Hematopoietic multipotent progenitor cell treated with erythropoietin and hydrocortisone succinate and interleukin-3 and kit ligand, for 15 days (in vitro differentiated cells): ENCODE measurements at places on chromosomes 2 and 18.
A peak's percentile ranks its signal among the peaks of the same experiment; 100 is the strongest.

DNA sequence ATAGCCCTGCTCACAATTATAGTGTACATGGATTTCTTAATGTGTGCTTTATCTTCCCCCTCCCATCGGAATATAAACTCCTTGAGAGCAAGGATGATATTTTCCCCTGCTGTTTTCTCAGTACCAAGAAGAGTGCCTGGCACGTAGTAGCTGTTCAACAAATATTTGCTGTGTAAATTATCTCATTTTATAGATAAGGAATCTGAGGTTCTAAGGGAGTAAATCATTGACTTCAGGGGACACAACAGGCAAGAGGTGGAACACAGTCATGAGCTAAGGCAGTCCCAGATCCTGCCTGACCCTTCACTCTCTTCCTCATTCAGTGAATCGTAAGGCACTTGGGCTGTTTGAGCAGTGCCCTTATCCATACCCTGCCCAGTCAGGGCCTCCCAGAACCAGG, 187.3 kb upstream of the TNP1 start:
- no peak for DNase-seq

DNA sequence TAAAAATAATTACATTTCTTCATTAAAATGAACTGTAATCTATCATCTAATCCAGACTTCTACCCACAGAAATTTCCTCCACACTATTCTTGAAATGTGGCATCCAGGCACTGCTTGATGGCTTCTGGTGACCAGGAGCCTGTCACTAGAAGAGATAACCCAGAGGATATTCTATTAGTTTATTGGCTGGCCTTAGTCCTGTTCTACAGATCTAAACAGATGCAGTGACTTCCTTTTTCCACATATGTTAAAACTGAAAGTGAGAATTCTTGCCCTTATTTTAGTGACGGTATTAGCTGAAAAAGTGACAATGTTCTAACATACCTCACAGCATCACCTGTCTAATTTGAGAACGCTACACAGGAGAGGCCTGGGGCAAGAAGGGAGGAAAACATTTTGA, 775.4 kb downstream of the TSN start:
- DNase-seq: no peak

GRCh38 chr2:107255744-107256143, 369.8 kb upstream of the ST6GAL2 start:
- no peak for DNase-seq

DNA sequence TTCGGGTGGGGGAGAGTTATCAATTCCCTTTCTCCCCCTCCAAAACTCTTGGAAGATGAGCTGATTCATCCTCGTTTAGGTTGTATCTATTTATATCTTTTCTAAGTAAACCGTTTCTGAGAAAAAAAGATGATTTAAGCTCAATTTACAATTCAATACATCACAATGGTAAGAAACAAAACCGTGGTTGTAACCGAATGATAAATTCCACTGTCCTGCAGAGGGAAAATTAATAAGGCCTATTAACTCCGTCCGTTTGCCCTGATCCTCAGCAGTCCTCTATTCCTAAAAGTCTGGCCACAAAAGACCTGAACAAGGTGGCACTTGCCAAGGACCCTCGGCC, 286.2 kb downstream of the TCF4 start:
- no peak for DNase-seq

GRCh38 chr2:210915912-210916311, 359.5 kb downstream of the CPS1 start:
- no peak for DNase-seq

DNA sequence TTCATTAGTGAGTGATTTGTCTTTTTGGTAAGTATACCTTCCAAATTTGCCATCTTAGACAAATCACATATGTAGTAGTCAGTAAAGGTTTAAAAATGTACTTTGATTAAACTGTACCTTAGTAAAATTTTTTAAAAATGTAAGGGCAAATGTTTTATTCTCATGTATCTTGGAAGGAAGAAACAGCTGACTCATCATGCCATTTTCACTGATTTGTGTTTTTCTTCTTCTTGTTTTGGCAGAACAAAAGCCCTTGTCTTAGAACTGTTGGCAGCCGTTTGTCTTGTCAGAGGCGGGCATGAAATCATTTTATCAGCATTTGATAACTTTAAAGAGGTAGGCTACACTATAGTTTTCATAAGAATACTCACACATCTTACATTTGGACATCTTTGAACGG, 136.5 kb downstream of the PRPF40A start:
- no peak for DNase-seq

DNA sequence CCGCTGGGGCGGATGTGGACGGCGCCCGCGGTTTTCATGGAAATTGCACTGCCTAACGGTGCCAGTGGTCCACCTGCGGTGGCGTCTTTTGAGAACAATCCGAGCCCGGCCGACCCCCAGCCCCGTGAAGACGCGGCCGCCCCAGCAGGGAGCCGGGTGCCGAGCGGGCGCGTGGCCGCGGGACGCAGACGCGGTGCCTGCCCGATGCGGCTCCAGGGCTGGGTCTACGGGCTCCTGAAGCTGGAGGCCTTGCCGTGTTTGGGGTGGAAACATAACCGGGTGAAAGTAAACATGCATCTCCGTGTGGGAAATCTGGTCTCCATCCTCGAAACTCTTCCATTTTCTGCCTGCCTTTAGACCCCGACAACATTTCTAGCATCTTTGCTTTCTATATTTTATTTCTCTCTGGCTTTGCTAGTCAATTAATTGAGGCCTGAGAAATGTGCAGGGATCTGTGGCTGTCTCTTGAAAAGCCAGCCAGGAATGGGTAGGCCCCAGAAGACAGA, 572 bp downstream of the INPP4A start:
- DNase-seq: no peak

GRCh38 chr2:203861197-203861596, 6.4 kb upstream of the CTLA4 start:
- DNase-seq: no peak

- no peak for DNase-seq
These were observed 53.1 kb downstream of the MYO1B start for GRCh38 chr2:191298306-191298705.

DNA sequence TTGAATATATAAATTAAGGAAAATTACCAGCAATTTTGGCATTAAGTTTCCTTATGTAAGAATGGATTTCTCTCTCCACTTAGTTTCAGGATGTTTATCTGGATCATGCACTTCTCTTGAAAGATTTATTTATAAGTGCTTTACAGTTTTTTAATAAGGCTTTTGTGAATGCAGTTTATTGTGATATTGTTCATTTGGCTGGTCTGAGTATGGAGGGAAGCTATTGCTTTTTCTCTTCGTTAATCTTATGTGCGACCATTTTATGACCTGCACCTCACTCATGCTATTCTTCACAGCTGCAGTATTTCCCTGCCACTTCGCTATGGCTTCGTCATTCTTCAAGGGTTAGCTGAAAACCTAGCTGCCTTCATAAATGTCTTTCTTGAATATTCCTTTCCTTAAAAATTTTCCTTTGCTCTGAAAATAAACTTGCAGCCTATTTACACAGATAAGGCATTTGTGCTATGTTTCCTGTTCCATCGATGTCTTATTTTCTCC, 233.4 kb downstream of the SOCS6 start:
- DNase-seq: no peak

- DNase-seq: no peak
These were observed 86.3 kb downstream of the NDUFA10 start for GRCh38 chr2:239938651-239939486.

DNA sequence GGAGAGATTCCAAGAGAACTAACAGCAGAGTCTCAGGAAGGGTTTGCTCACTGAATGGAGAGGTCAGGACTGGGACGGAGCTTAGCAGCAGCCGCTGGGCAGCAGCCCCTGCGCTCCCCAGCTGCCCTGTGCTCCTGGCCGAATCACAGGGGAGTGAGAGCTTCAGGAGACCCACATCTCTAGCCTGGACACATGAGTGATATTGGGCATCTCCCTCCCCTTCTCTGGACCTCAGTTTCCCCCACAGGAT, 511 bp downstream of the MATN3 start:
- no peak for DNase-seq

GRCh38 chr18:9474108-9474982, 968 bp upstream of the RALBP1 start:
- no peak for DNase-seq

- no peak for DNase-seq
These were observed 40.2 kb downstream of the MAP4K4 start for GRCh38 chr2:101737478-101738255.

GRCh38 chr2:156532989-156533388, 96.8 kb downstream of the GPD2 start:
- no peak for DNase-seq

DNA sequence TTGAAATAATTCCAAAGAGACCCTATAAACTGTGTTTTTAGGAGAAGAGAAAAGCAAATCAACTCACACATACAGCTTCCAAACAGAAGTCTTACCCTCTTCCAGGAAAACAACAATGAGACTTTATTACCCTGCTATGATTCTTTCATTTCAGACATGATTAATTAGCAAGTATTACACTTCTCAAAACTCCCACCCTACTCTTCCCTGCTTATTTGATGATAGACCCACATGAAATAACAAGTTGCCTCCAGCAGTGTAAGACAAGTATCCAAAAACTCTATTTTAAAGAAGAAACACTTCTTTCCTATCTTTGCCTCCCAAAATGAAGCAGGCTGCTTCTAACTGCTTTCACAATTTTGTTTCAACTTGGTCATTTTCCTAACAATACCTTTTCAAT, 4.1 kb downstream of the FIGN start:
- no peak for DNase-seq

GRCh38 chr2:55231546-55232083, 478 bp downstream of the CLHC1 start:
- peak; percentile 13 for DNase-seq

- DNase-seq: no peak
These were observed 648.1 kb downstream of the LRP1B start for GRCh38 chr2:141482697-141483096.

DNA sequence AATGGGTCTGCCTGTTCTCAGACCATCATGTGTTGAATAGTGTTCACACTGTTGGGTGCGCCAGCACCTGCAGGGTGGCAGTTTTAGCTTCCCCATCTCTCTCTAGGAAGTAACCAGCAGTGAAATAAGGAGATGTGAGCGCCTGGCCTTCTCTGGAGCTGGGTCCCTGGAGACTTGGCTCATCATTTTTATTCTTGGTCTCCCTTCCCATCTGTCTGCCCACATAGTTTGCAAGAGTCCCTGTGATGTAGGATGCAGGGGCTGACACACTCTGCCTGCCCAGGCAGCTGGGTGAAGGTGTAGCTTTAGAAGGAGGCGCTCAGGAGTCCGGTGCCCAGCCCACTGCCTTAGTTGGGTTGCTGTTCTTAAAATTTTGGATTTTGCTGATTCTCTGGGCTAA, 172.2 kb downstream of the LDLRAD4 start:
- DNase-seq: no peak

GRCh38 chr2:100741880-100742276, 78.1 kb upstream of the NPAS2 start:
- no peak for DNase-seq

DNA sequence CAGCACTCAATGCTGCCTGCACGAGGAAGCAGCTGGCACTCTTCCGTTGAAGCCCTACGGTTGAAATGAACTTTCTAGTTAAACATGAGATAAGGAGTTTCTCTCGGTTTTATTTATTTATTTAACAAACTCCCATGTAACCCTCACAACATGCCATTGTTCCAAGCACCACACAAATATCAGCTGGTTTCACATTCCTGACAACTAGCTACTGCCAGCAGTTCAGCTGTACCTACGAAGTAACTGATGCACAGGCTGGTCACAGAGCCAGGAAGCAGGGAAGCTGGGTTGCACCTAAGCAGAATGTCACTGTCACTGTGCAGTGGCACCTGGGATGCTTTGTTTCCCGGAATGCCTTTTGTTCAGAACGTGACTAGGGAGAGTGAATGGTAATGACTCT, 18.1 kb downstream of the TIMM21 start:
- DNase-seq: no peak

DNA sequence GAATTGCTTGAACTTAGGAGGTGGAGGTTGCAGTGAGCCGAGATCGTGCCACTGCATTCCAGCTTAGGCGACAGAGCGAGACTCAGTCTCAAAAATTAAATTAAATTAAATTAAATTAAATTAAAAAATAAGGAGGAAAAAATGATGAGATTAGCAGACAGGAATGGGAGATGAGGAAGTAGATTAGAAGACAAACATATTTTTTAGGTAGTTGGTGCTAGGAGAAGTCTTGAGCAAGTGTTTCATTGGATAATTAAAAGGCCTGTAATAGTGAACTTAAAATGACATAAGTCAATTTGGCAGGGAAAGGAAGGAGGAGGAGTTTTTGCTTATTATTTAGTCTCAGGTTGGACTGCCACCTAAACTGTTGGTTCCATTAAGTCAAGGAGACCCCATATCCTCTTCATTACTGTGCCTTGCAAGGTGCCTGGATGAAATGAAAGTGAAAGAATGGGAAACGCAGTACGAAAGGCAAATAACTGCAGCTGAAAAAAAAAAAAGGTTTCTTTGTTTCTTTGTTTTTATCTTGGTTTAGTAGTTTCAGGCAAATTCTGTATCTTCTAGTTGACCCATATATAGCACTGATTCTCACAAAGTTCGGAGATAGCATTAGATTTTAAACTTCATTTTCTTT, 162.0 kb downstream of the SLC8A1 start:
- DNase-seq: no peak

GRCh38 chr2:3667151-3667631, 9.2 kb downstream of the ALLC start:
- no peak for DNase-seq

DNA sequence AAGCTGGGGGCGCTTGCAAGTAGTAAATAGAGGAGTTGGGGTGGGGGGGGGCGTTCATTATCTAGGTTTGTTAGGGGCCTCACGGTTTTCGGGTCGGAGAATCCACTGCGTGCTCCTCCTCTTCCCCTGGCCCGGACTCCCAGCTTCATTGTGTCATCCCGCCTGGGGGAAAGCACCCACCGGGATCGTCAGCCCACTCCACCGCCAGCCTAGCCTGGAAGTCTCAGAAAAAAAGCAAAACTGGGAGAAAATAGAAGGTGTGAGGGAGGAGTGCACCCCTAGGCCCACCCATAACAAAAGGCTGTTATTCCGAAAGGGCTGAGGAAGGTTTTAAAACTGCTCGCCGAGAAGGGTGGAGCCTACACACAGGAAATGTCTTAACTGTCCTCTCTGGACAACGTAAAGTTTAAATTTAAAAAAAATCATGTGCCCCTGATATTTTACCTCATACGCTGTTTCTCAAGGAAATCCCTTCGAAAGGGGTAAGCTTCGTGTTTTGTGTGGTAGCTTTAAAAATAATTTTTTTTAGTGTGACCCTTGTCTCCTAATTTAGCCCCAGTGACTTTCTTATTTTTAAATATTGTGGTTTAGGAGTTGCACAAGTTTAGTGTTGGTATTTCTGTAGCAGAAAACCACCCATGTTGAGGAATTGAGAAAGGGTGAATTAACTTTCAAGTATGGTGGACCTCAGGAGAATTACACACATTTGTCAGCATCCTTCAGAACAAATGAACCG, 104.2 kb downstream of the SPTBN1 start:
- DNase-seq: no peak
